Coronary artery (tissue), 2 donors: ENCODE measurements at places on chromosomes 6 and 20.

- DNase-seq, result no peak
Measured at GRCh38 chr6:98976674-98977385, 29.1 kb upstream of the FBXL4 start.

- no peak for DNase-seq
Measured at GRCh38 chr6:89297695-89298351, 17.3 kb downstream of the GABRR2 start.

DNA sequence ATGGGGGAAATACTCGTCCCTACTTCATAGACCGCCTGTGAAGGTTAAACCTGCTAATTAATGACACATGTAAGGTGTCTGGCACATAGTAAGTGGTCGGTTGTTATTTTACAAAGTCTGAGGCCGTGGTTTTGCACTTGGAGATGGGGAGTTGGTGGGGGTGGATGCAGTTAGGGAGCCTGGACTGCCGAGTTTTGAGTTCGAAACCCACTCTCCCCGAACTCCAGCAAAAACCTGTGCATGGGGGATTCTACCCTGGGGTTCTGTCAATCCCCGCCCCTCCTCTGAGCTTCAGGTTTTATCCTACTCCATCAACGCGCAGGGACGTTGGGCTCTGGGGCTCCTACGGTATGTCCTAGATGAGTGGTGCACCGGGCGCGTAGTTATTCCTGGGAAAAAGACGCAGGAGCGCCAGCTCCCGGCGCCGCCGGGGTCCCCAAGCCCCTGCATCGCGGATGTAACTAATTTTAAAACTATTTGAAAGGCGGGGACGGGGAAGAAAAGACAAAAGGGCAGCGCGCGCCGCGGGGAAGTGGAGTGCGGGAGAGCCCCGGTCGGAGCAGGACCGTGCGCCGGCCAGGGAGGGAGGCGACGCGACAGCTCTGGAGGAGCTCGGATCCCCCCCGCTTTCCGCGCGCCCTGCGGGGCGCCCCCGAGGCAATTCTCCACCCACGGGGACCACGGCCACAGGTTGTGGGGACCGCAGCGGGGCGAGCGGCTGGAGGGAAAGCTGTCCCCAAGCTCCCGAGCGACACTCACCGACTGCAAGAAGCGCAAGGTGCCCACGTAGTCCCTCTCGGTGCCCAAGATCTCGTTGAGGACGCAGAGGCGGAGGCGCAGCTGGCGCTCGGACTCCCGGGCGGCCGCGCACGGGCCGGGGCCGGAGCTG lies 672 bp downstream of the PREX1 start:
- no peak for DNase-seq

GRCh38 chr6:44856479-44856878 lies 469.0 kb downstream of the CDC5L start:
- DNase-seq, result no peak

DNA sequence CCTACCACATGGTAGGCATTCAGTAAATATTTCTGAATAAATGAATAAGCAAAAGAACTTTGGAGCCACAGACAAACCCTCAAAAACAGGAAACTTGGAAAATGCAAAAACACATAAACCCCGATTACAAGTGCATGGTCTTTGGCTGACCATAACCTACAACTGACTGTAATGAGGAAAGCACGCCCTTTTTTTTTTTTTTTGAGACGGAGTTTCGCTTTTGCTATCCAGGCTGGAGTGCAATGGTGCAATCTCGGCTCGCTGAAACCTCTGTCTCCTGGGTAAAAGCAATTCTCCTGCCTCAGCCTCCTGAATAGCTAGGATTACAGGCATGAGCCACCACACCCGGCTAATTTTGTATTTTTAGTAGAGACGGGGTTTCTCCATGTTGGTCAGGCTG lies 11.9 kb upstream of the LATS1 start:
- no peak for DNase-seq

DNA sequence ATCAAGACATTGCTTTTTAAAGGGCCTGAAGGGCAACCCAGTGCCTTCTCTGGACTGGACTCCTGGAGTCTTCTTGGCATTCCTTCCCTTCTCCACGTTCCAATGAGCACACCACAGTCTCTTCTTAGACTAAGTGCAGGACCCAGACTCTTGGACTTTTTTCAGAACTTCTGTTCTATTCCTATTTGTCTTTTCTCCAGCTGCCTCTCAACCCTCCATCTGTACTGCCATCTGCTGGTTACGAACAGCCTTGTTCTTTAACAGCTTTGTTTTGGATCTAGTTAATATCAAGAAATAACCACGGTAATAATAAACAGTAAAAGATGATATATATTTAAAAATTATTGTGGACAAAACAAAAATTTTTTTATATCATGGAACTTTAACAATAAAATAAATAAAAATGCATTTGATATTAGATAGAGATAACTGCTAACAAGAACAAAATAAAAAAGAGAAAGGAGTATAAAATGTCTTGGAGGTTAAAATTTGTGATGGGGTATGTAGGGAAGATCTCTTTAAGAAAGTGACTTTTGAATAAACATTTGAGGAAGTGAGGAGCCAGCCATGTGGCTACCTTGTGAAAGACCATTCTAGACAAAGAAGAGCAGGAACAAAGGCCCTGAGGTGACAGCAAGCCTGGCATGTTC lies 105.1 kb upstream of the HCRTR2 start:
- no peak for DNase-seq

- DNase-seq, result no peak
Measured at GRCh38 chr20:24405810-24406209, 63.6 kb upstream of the SYNDIG1 start.

DNA sequence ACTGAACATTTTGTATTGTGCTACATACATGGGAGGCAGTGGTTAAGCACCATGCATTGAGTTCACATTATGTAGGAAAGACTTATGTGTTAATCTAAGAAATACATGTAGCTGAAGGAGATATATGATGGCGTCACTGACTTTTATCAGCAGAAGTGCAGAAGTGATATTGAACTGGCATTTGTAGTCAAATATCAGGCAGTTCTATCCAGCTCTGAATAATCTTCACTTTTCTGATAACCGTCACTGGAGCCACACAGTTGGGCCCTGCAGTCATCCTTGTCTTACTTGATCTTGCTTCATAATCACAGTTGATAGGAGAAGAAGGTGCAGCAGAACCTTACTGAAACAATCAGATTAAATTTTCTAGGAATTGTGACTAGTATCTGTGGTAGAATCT lies 26.4 kb downstream of the CRISP1 start:
- no peak for DNase-seq
